ENCODE measurements at places on chromosomes 2 and 18. TPM values are rescaled to one million over a fixed set of nuclear protein-coding genes. Genes with fewer than 3 reads are reported as not detected.

GRCh38 chr18:33152376-33152775 is 288.1 kb downstream of the CCDC178 start:
- DNase-seq = no peak
- no peaks in the 10 kb centered on the region for H3K36me3 ChIP-seq
- H3K4me3 ChIP-seq = no peak overlapping the region
- no peak overlapping the region for H3K27ac ChIP-seq

GRCh38 chr2:121860033-121860757 is 104.7 kb downstream of the TSN start:
- H3K4me3 ChIP-seq = no peak overlapping the region

The HSPD1 gene
- total RNA-seq = 933 TPM

The CNGA3 gene
- not detected for total RNA-seq

GRCh38 chr2:161994761-161995520 is 79.1 kb downstream of the DPP4 start:
- DNase-seq = no peak
- H3K4me1 ChIP-seq = peaks cover 12% of the 10 kb centered on the region
- no peaks in the 10 kb centered on the region for H3K27me3 ChIP-seq

GRCh38 chr2:29164091-29164846 is 49.1 kb downstream of the CLIP4 start:
- no peaks in the 10 kb centered on the region for H3K27me3 ChIP-seq
- H3K4me3 ChIP-seq = no peak overlapping the region
- no peak overlapping the region for H3K27ac ChIP-seq
- no peaks in the 10 kb centered on the region for H3K36me3 ChIP-seq

The TEX51 gene
- total RNA-seq = not detected

The KIF1A gene
- total RNA-seq = 33.1 TPM

The MDH1B gene
- 0.34 TPM for total RNA-seq

The TMEM17 gene
- total RNA-seq = 2.6 TPM

DNA sequence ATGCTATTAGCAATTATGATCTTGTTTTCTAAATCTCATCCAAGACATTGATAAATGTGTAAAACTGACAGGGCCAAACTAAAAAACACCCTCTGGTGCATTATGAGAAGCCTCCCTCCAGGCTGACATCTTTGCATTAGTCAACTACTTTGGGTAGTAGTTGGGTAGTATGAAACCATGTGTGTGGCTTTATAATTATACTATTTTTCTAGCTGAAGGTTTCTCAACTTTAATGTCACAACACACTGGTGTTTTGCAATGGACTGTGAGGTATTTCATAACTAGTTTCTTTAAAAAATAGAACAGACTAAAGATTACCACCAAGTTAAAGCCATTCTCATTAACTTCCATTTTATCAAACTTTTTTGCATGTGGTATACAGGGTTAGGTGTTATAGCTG is 73.1 kb upstream of the RBMS1 start:
- H3K27ac ChIP-seq = no peak overlapping the region
- H3K4me3 ChIP-seq = no peak overlapping the region

- no peak overlapping the region for H3K27ac ChIP-seq
- no peak overlapping the region for H3K4me3 ChIP-seq
Measured at GRCh38 chr2:118974103-118974993, 32.4 kb downstream of the MARCO start.

GRCh38 chr2:112885506-112885902 is 25.5 kb upstream of the IL37 start:
- H3K27me3 ChIP-seq = no peaks in the 10 kb centered on the region
- DNase-seq = no peak
- no peaks in the 10 kb centered on the region for H3K36me3 ChIP-seq
- no peak overlapping the region for H3K4me3 ChIP-seq
